Activated CD8-positive, alpha-beta T cell treated with anti-CD3 and anti-CD28 coated beads, Interleukin-2, amount 10 ng/mL, durations not matched to agents 7 days and 5 days (primary cell): ENCODE measurements at places on chromosomes 2 and 18. TPM values are rescaled to one million over a fixed set of nuclear protein-coding genes. Genes with fewer than 3 reads are reported as not detected.

DNA sequence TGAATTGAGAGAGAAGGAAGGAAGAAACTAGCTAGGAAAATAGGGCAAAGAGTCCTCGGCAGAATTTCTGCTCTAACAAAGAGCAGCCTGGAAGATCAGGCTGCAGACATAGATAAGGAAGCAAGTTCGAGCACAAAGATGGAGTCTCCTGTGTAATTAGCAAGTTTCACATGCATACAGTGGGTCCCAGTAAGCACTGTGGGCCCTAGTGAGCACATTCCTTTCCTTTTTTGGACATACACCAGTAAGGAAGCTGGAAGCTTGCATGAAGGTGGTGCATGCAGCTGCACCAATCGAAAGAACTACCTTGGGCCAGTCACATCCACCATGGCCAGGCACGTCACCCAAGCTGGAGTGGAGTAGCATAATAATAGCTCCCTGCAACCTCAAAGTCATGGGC lies 109.7 kb downstream of the NOL4 start:
- H3K4me1 ChIP-seq, result no peaks in the 10 kb centered on the region
- no peaks in the 10 kb centered on the region for H3K36me3 ChIP-seq
- no peaks in the 10 kb centered on the region for H3K27me3 ChIP-seq
- H3K4me3 ChIP-seq, result no peak overlapping the region
- no peak for DNase-seq

The IGFBP2 gene
- 75.5 TPM for total RNA-seq

GRCh38 chr2:197455428-197455827 lies 2.1 kb downstream of the COQ10B start:
- H3K27ac ChIP-seq, result no peak overlapping the region
- H3K4me1 ChIP-seq, result peaks cover 41% of the 10 kb centered on the region
- H3K36me3 ChIP-seq, result peaks cover 18% of the 10 kb centered on the region
- H3K4me3 ChIP-seq, result no peak overlapping the region

The CRYBA2 gene
- total RNA-seq, result not detected

DNA sequence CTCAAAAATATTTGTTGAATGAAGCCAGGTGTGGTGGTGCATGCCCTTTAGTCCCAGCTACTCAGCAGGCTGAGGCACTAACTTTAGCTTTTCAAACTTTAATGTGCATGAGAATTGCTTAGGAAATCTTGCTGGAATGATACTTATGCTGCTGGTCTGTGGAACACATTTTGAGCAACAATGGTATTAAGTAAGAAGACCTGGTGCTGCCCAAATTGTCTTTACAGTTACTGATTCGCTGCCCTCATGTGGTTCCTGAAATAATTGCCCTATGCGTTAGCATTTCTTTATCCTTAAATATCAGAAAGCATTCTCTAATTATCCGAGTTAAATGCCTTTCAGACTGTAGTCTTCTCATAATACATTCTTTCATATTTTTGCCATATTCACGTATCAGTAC lies 76.0 kb upstream of the SESTD1 start:
- no peaks in the 10 kb centered on the region for H3K36me3 ChIP-seq
- DNase-seq, result no peak
- no peaks in the 10 kb centered on the region for H3K4me1 ChIP-seq
- no peak overlapping the region for H3K27ac ChIP-seq
- H3K27me3 ChIP-seq, result no peaks in the 10 kb centered on the region

DNA sequence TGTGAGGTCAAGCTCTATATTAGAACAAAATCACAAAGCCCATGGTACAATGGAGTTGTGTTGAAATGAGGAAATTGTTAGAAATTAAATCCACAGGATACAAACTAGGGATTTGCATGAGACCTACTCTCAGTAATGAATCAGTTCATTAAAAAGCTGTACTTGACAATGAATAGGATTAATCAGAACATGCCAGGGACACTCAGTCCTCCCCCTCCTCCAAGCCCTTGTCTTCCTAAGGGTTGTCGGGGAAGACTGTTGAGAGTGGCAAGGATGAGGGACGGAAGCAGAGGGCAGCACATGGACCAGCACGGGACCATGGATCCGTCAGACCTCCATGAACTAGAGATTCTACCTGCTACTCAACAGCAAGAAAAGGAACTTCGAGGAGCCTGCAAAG lies 39.8 kb downstream of the SPRED2 start:
- H3K4me3 ChIP-seq, result no peak overlapping the region
- H3K36me3 ChIP-seq, result no peaks in the 10 kb centered on the region
- peaks cover 18% of the 10 kb centered on the region for H3K27me3 ChIP-seq
- DNase-seq, result no peak

- no peaks in the 10 kb centered on the region for H3K4me1 ChIP-seq
- DNase-seq, result no peak
- H3K27me3 ChIP-seq, result no peaks in the 10 kb centered on the region
- no peak overlapping the region for H3K4me3 ChIP-seq
- no peak overlapping the region for H3K27ac ChIP-seq
Observed at GRCh38 chr2:237336131-237336530, 77.8 kb downstream of the COL6A3 start.

The CGREF1 gene
- total RNA-seq, result 0.94 TPM

DNA sequence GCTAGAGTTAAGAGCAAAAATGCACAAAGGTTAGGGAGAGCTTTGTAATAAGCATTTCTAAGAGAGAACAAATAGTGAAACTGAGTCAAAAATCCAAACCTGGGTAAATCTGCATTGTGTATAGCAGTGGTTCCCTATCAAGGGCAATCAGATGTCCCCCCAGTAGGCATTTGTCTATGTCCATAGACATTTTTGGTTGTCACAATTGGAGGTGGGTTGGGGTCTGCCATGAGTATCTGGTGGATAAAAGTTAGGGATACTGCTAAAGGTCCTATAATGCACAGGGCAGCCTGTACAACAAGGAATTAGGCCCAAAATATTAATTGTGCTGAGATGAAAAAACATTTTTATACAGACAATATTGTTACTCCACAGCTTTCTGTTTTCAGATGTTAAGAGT lies 21.0 kb downstream of the NOP58 start:
- H3K4me3 ChIP-seq, result no peak overlapping the region
- no peak for DNase-seq
- peaks cover 3% of the 10 kb centered on the region for H3K4me1 ChIP-seq
- H3K36me3 ChIP-seq, result peaks cover 59% of the 10 kb centered on the region
- no peak overlapping the region for H3K27ac ChIP-seq

- H3K27me3 ChIP-seq, result peaks cover 3% of the 10 kb centered on the region
- no peak overlapping the region for H3K27ac ChIP-seq
- no peaks in the 10 kb centered on the region for H3K36me3 ChIP-seq
- no peak overlapping the region for H3K4me3 ChIP-seq
Observed at GRCh38 chr2:44245083-44245861, 30.0 kb upstream of the SLC3A1 start.

- DNase-seq, result no peak
- H3K27me3 ChIP-seq, result peaks cover 11% of the 10 kb centered on the region
- H3K4me3 ChIP-seq, result peak overlapping the region; percentile 90
- no peaks in the 10 kb centered on the region for H3K36me3 ChIP-seq
- H3K4me1 ChIP-seq, result peaks cover 29% of the 10 kb centered on the region
- H3K27ac ChIP-seq, result peak overlapping the region; percentile 56
Observed at GRCh38 chr2:171999161-171999560, 592 bp upstream of the METAP1D start.

- H3K4me1 ChIP-seq, result no peaks in the 10 kb centered on the region
- no peak overlapping the region for H3K4me3 ChIP-seq
- no peak overlapping the region for H3K27ac ChIP-seq
- no peak for DNase-seq
- peaks cover 22% of the 10 kb centered on the region for H3K27me3 ChIP-seq
Observed at GRCh38 chr2:232937278-232937906, 67.3 kb downstream of the SNORC start.

- peak overlapping the region; percentile 90 for H3K4me3 ChIP-seq
- peaks cover 32% of the 10 kb centered on the region for H3K4me1 ChIP-seq
- peaks cover 10% of the 10 kb centered on the region for H3K36me3 ChIP-seq
Observed at GRCh38 chr2:97664636-97664970, 759 bp upstream of the ACTR1B start.

DNA sequence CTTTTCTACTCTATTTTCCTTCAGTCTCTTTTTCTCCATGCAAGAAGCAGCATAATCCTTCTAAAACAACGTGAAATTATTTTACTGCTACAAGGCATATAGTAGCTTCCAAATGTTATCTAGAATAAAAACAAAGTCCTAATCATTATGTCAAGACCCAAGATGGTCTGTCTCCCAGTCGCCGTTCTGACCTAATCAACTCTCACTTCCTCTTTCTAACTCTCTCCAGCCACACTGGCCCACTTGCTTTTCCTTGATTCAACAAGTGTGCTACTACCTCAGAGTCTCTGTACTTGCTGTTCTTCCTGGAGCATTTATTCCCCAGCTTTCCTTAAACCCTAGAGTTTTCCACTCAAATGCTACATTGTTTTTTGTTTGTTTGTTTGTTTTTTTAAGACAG lies 1491.2 kb downstream of the LRP1B start:
- no peak for DNase-seq
- no peak overlapping the region for H3K4me3 ChIP-seq
- H3K27ac ChIP-seq, result no peak overlapping the region
- no peaks in the 10 kb centered on the region for H3K4me1 ChIP-seq
- no peaks in the 10 kb centered on the region for H3K36me3 ChIP-seq

- H3K27ac ChIP-seq, result no peak overlapping the region
- H3K4me1 ChIP-seq, result no peaks in the 10 kb centered on the region
- no peak for DNase-seq
Observed at GRCh38 chr18:56380685-56381084, 257.7 kb downstream of the TXNL1 start.

The ELOA2 gene
- total RNA-seq, result not detected

DNA sequence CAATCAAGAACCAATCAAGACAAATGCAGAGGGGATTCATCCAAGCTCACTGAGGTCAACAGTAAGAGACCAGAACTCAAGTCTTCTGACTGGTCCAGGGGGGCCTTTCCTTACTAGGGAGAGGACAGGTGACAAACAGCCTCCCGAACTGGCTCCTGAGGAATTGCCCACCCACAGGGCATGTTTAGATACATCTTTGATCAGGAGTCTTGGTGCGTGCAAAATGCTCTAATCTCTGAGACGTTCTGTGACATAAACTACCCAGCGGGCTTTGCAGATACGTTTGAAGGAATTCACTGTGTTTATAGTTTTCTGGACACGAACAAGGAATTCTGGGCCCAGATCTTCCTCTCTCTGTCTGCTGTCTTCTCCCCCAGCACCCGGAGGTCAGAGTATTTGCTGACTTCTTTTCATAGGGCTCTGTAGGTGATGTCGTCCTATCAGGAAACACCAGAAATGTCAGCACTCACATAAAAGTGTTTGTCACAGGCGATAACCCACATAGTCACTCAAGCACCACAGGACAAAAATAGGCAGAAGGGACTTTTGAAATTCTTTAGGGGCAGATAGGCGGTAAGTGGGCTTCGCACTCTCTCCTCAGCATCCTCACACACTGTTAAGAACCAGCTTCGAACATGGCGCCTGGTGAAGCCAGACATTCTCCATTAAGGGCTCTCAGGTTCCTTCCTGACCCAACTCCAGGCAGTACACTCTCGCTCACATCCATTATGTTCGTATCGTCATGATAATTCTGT lies 349.0 kb downstream of the CYRIA start:
- H3K27ac ChIP-seq, result no peak overlapping the region
- H3K27me3 ChIP-seq, result peaks cover 4% of the 10 kb centered on the region
- no peak for DNase-seq

DNA sequence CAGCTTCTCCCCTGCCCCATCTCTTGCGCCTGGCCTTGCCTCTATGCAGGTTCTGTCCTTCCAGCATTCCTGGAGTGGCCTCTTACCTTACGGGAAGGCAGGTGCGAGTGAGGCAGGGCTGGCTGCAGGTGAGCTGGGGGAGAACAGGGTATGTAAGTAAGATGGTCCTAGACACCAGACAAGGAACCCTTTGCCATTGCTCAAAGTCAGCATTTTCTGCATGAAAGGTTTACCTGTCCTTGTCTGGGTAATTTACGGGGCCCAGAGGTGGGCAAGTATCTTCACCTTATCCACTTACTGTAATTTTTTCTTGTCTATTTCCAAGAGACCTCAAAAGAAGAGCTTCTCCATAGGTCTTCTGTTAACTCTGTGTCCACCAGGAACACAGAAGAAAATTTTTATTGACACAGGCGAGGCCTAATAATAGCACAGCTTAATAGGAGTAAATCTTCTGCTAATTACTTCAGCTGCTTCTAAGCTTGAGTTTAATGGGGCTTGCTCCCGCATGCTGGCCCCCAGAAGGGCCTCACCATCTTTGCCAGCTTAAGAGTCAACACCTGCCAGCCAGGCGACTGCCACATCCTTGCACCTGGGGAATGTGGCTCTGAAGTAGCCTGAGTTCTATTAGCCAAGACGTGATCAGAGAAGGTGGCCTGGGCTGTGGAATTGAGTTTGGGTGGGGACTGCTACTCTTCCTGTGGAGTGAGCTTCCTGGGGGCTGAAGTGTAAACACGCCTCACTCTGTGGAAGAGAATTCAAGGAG lies 27.1 kb downstream of the PCARE start:
- H3K27ac ChIP-seq, result no peak overlapping the region
- H3K27me3 ChIP-seq, result no peaks in the 10 kb centered on the region
- no peak for DNase-seq

- no peaks in the 10 kb centered on the region for H3K36me3 ChIP-seq
Observed at GRCh38 chr18:49728542-49728941, 84.8 kb downstream of the ACAA2 start.

GRCh38 chr2:119958670-119959268 lies 54.1 kb upstream of the EPB41L5 start:
- H3K27ac ChIP-seq, result peak overlapping the region; percentile 15
- DNase-seq, result no peak
- H3K4me1 ChIP-seq, result peaks cover 6% of the 10 kb centered on the region

- H3K27ac ChIP-seq, result no peak overlapping the region
- peaks cover 2% of the 10 kb centered on the region for H3K27me3 ChIP-seq
- no peaks in the 10 kb centered on the region for H3K4me1 ChIP-seq
- H3K4me3 ChIP-seq, result no peak overlapping the region
- no peaks in the 10 kb centered on the region for H3K36me3 ChIP-seq
Observed at GRCh38 chr2:55879976-55880375, 43.6 kb downstream of the EFEMP1 start.

The DSC3 gene
- total RNA-seq, result not detected

The NEMP2 gene
- total RNA-seq, result 23.2 TPM

The COL6A3 gene
- 0.03 TPM for total RNA-seq

- no peak for DNase-seq
- peaks cover 66% of the 10 kb centered on the region for H3K4me1 ChIP-seq
- H3K36me3 ChIP-seq, result peaks cover 47% of the 10 kb centered on the region
- no peak overlapping the region for H3K27ac ChIP-seq
- H3K4me3 ChIP-seq, result no peak overlapping the region
Observed at GRCh38 chr18:51192026-51192425, 5.5 kb downstream of the MEX3C start.

DNA sequence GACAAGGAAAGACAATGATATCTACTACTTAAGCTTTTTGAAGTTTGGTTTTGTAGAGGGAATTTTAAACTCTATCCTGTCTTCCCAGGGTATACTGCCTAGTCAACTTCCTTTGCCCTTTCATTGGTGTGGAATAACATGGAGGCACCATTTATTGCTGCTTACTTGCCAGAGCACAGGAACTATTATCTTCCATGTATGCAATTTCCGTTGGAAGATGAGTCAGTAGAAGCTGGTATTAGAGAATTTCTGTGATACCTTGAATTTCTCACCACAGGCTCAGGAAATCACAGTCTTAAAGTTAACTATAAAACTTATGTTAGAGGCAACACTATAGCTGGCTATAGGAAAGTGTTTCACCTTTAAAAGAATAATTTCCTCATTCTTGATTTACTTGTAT lies 40.9 kb upstream of the RGPD4 start:
- no peaks in the 10 kb centered on the region for H3K27me3 ChIP-seq
- no peaks in the 10 kb centered on the region for H3K4me1 ChIP-seq
- H3K4me3 ChIP-seq, result no peak overlapping the region
